Activated naive CD4-positive, alpha-beta T cell treated with anti-CD3 and anti-CD28 coated beads, Interleukin-2, amount 50 U/mL, for 72 hours (primary cell): ENCODE measurements at places on chromosomes 12 and 14.

DNA sequence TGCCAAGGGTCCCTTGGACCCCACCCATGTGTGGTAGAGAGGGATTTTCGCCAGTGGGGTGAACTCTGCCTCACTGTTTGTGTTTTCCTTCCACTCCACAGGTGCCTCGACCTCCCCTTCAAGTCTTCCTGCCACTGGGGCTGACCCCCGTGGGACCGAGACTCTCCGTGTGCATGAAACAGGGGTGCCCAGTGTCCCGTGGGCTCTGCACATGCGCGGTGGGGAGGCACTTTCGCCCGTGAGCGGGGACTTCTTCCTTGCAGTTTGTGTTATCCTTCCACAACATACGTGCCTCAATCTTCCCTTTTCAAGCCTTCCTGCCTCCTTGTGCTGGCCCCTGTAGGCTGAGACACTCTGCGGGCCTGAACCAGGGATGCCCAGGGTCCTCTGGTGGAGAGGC is 362.4 kb downstream of the ALG10 start:
- DNase-seq: no peak

- no peak for DNase-seq
Measured at GRCh38 chr14:64394977-64395633, 7.0 kb downstream of the MTHFD1 start.

- no peak for DNase-seq
Measured at GRCh38 chr14:22882529-22883172, 371 bp upstream of the REM2 start.

DNA sequence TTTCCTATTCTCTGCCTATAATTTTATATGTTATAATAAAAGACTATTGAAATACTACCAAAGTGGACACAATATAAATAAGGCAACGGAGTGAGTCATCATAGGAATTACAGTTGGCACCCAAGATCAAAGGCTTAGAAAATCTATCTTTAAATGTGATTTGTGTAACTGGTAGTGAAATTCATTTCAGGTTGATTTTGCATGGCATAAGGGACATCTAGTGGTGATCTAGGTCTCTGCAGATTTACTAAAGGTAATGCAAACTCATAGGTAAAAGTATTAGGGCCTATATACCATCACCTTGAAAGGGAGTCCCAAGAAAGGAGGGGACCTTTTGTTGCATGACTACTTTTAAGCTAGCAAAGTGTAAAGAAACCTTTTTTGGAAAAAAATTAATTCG is 527.2 kb downstream of the NRXN3 start:
- DNase-seq: no peak

DNA sequence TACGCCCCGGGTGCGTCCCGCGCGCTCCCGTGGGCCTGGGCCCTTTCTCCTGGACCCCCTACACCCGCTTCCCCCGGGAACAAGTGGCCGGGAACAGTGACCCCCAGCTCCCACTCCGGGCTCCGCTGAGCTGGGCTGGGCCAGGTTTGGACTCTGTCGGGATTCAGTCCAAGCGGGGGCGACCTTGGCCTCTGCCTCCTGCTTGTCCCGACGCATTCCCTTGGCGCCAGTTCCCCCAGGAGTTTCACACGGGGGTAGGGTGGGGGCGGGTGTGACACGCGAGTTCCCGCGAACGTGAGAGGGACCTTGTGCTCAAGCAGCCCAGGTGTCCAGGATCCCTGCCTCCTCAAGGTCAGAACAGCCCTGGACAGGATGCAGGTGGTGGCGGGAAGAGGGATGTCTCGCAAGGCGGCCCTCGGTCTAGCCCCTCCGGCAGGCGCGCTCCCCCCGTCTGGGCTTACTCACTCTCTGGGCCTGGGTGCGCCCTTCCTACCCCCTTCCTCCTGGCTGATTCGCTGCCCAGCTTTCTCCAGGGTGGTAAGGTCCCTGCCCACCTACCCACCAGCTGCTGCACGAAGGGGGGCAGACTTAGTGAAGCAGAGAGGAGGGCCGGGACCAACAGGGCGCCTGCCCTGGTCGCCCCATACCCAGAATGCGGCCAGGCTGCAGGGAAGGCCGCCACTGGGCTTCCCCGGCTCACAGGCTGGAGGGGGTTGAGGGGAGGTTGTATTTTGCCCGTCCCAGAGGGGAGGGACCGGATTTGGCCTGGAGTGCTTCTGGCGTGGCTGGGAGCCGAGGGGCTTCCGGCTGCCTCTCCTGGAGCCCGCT is 862 bp downstream of the CRIP2 start:
- no peak for DNase-seq

- DNase-seq: no peak
Measured at GRCh38 chr12:114414866-114415524, 9.1 kb upstream of the TBX5 start.

DNA sequence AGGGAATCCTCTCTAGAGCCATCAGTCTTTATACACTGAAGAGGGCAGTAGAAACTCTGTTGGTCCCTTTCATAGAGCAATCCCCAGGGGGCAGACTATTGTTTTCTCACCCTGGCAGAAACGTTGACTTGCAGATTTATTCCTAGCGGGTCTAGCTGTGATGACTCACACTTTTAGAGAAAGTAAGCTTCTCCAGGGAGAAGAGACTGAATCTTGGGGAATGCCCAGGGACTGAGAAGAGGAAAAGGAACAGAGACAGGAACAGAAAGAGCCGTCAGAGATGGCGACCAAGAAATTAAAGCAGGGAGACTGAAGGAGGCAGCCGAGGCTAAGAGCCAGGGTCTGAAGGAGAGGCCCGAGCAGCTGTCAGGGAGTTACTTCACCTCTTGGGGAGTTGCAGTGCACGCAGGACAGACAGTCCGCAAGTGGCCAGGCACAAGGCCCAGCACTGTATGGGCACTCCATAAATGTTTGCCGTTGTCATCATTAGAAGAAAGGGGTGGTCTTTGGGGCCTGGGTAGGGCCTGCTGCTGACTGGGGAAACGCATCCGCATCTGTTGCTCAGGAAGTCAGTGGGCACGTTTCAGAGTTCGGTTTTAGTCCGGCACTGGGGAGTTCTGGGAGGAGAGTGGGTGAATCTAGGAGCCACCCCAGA is 13.0 kb downstream of the PLEKHG6 start:
- no peak for DNase-seq

DNA sequence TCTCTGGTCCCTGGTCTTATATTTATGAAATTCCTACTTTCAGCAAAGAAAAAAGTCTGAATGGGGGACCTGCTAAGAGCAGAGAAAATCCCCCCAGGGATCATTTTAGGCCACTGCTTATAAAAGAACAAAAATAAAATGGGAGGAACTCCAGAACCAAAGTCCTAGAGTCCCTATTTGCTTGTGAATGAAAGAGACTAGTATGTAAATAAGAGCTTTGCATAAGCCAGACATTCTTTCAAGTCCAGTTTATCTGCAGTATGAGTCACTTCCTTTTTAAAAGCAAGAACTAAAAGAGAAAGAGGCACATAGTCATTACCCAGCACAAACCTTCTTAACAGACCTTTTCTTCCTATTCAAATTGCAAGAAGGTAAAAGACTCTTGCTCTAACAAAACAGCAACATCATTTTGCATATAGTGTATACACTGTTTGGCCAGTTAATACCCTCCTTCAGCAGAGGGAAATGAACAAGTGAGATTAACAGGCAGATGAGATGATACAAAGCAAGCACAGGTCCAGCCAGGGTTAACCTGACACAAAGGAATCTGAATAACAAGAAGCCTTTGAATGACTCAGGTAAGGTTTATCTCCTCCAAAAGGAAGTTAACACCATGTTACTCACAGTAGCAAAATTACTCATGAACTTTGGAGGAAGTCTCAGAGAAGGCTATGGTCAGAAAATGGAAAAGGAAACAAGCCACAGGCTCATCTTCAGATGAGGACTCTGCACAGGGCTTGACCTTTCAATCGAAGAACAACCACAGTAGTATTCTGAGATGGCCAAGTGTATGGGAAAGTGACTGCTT is 87.3 kb downstream of the PHLDA1 start:
- peak; percentile 45 for DNase-seq

GRCh38 chr12:88266806-88267360 is 124.8 kb downstream of the TMTC3 start:
- DNase-seq: no peak

GRCh38 chr14:66965831-66966230 is 223.4 kb upstream of the GARIN2 start:
- no peak for DNase-seq

- DNase-seq: no peak
Measured at GRCh38 chr12:106519607-106520021, 63.2 kb upstream of the RFX4 start.

GRCh38 chr12:62637679-62638078 is 171.1 kb downstream of the MON2 start:
- no peak for DNase-seq
